Activated naive CD4-positive, alpha-beta T cell (primary cell): ENCODE measurements at places on chromosomes 5 and 9.

DNA sequence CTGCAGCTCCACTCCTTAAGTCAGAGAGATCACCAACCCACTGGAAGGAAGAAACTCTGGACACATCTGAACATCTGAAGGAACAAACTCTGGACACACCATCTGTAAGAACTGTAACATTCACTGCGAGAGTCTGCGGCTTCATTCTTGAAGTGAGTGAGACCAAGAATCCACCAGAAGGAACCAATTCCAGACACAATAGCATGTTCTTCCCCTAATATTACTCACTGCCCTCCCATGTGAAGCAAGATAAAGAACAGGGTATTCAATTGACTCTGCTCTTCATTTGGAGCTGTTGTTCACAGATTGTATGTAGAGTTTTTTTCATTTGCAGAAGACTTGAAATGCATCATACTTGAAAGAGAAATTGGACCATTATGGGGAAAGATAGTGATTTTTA, 10.8 kb downstream of the SAXO1 start:
- DNase-seq: no peak

DNA sequence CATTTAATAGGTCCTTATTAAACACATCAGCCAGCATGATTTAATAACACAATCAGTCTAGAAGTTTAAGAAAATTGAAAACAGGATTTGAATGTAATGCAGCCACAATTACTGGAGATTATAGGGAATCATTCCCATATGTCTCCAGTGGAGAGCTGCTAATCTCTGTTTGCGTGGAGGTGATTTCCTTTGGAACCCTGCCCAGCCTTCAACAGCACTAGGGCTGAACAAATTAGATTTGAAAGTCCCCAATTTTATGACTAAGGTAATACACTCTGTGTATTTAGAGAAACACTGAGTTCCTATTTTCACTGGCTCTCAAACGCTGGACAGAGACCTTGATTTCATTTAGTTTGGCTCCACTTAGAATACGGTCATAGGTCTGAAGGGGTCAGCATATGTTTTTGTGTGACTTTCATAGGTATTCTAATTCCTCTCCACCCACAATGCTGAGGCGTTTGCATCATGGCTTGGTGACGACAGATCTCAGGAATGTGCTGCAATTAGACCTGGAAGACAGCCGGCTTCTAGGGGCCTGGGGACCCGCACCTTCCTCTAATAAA, 508.3 kb downstream of the EBF1 start:
- DNase-seq: no peak

- DNase-seq: no peak
Observed at GRCh38 chr5:9626955-9627354, 3.2 kb downstream of the TAS2R1 start.

GRCh38 chr5:170478306-170478705, 25.5 kb upstream of the KCNIP1 start:
- no peak for DNase-seq

- DNase-seq: no peak
Observed at GRCh38 chr9:14270358-14271092, 43.4 kb downstream of the NFIB start.

- no peak for DNase-seq
Observed at GRCh38 chr5:151964471-151964870, 39.8 kb upstream of the GLRA1 start.

DNA sequence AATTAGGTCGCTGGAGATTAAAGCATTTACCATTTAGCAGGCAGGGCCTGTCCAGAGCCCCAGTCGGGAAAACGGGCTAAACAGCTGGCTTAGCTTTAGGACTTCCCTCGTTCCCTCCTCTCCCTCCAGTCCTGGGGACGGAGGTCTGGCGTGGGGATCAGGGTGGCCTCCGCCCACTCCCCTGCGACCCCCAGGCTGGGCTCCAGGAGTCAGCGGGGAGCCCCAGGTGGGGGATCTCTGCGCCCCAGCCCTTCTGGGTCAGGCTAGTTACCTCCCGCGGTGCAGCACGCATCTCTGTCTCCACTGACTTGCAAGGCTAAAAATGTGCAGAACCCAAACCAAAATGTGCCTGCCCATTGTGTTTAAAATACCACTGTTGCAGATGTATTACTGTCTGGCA, 16.2 kb upstream of the CAMSAP1 start:
- no peak for DNase-seq

DNA sequence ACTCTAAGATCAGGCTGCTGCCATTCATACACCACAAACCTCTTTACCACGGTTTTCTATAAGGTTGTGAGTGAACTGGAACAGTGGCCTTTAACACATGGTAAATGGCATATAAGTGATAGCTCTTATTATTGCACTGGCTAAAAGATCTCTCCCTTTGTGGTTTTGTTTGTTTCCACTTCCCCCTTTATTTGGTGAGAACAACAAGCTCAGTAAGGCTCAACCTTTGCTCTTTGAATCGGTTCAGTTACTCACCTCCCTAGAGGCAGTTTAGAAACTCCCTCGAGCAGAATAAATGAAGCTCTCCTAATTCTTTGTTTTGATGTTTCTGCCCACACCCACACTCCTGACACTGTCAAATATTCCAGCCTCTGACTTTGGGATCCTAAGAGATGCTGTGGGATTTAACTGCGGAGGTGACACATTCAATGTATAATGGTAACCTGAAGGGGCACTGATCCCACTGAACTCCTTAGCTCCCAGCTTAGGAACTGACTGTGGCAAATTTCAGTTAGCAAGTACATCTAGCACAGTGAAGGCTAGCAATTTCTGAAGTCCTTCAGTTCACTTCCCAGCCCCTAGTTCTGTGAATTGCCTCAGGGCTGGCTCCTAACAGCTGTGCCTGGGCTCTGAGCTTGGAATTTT, 22.5 kb upstream of the RAD23B start:
- no peak for DNase-seq

DNA sequence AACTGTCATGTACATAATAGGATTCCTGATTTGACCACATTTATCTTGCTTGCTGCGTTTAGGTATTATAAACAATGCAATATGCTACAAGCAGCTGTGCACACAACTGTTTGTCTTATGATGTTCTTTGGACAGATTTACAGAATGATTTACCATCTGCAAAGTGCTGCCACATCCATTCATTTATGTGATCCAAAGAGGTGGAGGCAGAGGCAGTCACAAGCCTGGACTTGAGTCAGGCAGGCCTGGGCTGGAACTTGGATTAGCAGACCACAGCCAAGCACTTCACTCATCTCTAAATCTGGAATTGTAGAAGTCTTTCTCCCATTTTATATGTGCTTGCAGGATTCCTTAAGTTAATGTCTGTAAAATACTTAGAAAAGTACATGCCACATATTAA, 149.0 kb downstream of the INSYN2B start:
- no peak for DNase-seq

GRCh38 chr5:168286386-168286785, 5.1 kb upstream of the WWC1 start:
- no peak for DNase-seq

GRCh38 chr9:124291801-124292396, 34.1 kb downstream of the NEK6 start:
- DNase-seq: no peak

- no peak for DNase-seq
Observed at GRCh38 chr5:65041296-65042158, 272.8 kb downstream of the CWC27 start.

DNA sequence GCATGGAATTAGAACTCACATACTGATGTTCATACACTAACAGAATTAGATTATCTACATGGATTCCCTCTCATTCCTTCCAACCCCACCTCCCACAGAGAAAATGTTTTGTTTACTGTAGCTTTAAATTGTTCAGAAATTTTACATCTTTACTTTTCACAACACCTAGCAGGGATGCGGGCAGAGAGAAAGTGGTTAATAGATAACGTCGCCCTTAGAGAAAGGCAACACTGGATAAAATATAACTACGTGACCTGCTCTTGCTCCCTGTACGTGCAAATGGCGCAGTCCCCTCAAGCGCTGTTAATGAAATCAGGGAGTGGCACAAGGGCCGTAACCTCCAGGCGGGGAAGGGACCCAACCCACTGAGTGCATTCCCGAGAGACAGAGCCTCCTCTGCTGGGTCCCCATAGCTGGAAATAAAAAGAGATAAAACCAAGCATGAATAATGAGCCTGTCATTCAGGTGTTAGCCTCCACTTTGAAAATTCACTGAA, 125.3 kb upstream of the DAPK1 start:
- no peak for DNase-seq

GRCh38 chr9:6900440-6900883, 142.7 kb downstream of the KDM4C start:
- no peak for DNase-seq

DNA sequence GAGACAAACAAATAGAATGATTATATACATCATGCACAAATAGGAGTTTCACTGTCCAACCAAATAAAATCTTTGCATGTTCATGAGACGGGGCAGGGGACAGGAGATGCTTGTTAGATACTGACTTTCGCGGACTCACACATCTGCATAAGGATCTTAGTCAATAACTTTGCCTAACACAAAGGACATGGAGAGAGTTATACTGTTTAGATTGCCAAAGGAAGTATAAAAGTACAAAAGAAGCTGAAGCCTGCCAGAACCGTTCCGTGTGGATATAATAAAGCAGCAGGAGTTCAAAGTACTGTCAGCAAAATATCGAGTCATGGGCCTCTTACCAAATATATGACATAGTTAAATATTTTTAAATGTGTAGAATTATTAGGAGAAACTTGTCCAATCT, 1148.4 kb downstream of the EFNA5 start:
- no peak for DNase-seq

DNA sequence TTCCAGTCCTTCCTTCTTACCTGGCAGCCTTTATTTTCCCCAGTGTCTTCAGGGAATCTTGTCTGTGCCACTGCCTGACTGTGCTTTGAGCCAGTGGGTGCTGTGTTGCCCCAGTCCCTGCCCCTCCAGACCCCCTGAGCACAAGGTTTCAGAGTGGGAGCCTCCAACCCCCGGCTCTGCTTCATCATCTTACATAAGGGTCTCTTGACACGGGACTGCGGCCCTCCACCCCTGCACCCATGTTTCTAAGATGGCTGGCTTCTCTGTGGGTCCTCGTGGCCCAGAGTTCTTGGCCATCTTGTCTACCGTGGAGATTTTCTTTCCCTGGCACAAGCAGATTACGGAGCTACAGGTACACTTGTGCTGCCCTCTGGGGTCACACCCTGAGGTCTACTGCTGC, 194.1 kb downstream of the CACNA1B start:
- no peak for DNase-seq

- DNase-seq: no peak
Observed at GRCh38 chr5:143890487-143890886, 78.5 kb downstream of the HMHB1 start.

GRCh38 chr5:110269478-110270142, 456.9 kb downstream of the TMEM232 start:
- DNase-seq: no peak

- DNase-seq: no peak
Observed at GRCh38 chr5:100827481-100827889, 75.6 kb downstream of the ST8SIA4 start.

DNA sequence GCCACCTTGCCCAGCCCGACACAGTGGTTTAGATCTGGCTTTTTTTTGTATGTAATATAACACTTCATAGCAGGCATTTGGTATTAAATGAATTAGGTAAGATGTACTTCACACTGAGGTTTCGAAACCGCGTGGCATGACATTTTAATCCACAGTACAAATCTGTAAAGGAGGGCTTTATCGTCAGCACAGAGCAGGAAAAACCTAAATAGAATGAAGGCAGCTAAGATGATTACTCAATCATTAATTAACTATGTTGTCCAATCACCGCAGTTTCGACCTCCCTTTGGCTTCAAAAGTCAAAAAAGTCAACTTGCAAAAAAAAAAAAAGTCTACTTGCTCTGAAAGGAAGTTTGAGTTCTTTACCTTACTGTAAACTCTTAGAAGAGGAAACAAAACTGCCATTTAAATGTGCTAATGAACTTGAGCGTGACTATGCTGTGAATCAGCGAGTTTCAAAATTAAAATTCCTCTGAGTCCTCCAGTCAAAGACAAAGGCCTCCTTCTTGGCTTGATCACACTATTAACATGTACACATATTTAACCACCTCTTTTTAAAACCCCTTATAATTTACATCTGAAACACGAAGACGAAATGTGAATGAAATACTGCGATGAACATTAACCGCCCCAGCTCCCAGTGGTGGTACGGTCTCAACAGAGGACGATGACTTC, 698 bp upstream of the SEC24A start:
- DNase-seq: no peak

- DNase-seq: no peak
Observed at GRCh38 chr9:5580650-5581049, 48.3 kb upstream of the RIC1 start.

DNA sequence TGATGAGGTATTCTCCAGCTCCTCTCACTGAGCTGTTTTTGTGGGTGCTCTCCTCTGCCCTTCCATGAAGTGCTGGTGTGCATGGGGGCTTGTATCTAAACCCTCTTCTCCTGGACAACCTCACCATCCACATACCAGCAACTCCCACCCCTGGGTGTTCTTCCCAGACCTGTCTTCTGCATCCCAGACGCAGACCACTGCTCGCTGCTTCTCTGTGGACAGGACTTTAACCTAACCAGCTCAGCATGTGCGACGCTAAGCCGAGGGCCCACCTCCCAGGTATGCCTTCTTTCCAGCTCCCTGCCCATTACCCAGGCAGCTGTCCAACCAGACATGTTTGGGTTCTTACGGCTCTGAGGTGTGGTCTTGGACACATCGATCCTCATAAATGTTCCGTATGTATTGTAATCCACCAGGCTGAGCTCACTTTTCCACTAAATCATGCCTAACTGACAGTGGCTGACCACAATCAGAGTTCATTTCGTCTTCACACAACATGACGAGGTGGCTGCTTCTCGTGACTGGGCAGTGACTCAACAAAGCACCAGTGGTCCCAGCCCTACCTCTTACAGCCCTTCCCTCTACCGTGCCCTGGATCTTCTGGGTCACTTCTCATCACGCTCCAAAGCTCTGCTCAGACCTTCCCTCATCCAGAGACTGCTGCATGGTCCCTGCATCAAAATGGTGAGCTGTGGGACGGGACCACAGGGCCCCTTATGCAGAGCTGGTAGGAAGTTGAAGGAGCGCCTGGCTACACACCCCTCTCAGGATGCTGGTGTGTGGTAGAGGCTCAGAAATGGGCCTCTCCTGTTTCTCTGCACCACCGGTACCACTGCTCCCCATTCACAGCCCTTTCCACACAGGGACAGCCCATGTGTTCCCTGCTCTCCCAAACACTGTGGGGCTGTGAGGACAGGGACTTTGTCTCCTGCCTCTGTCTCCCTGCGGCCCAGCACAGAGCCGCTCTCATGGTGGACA, 9.6 kb upstream of the PTGES2 start:
- DNase-seq: no peak

DNA sequence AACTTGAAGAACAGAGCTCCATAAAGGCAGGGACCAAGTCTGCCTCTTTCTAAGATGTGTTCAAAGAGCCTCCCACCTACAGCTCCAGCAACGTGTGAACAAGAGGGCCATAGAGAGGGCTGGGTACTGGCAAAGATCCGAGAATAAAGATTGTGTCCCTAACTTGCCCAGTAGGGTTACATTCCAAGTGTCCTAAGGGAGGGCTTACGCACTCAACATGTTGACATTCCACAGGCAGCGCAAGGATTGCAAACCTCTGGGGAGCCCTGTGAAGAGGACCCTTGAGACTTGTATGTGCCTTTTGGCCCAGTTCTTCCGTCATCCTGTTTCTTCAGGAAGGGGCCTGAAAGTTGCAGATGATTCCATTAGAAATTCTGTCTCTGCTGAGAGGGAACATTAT, 48.2 kb upstream of the ENTREP1 start:
- DNase-seq: no peak
